ENCODE measurements at places on chromosomes 11 and 22. TPM values are rescaled to one million over a fixed set of nuclear protein-coding genes. Genes with fewer than 3 reads are reported as not detected.

Gene VSIG2
- total RNA-seq: under 0.01 TPM

Gene MPST
- total RNA-seq: 110 TPM

Gene ALKBH8
- total RNA-seq: 6.4 TPM

Gene MUC6
- not detected for total RNA-seq

Gene OR52W1
- not detected for total RNA-seq

Gene SPI1
- not detected for total RNA-seq

Gene SH3BP1
- 0.54 TPM for total RNA-seq

Gene MRGPRE
- not detected for total RNA-seq

Gene GNG3
- total RNA-seq: not detected

Gene LRRC4C
- not detected for total RNA-seq

Gene SYT13
- total RNA-seq: 0.11 TPM

Gene TCN2
- total RNA-seq: 13.8 TPM

Gene KDM4D
- 0.17 TPM for total RNA-seq

Gene LYVE1
- total RNA-seq: 208 TPM

Gene CCDC116
- total RNA-seq: under 0.01 TPM

Gene OOSP3
- total RNA-seq: not detected

Gene PAX6
- not detected for total RNA-seq

Gene HPX
- not detected for total RNA-seq

Gene TKFC
- 14.4 TPM for total RNA-seq

Gene SYT7
- 0.22 TPM for total RNA-seq

Gene SCO2
- total RNA-seq: 2.0 TPM

Gene TUBA8
- 0.33 TPM for total RNA-seq

Gene OR5B21
- not detected for total RNA-seq

Gene THRSP
- not detected for total RNA-seq

Gene TCN1
- not detected for total RNA-seq

Gene MAML2
- 10.1 TPM for total RNA-seq
